ENCODE measurements at places on chromosomes 12 and 14. TPM values are rescaled to one million over a fixed set of nuclear protein-coding genes. Genes with fewer than 3 reads are reported as not detected.
A peak's percentile ranks its signal among the peaks of the same experiment; 100 is the strongest.

The CLEC4E gene
- total RNA-seq, result 16.8 TPM

The TMEM253 gene
- 0.67 TPM for total RNA-seq

The NANOG gene
- total RNA-seq, result not detected

The GPRC5D gene
- not detected for total RNA-seq

The KRT79 gene
- 5.4 TPM for total RNA-seq

DNA sequence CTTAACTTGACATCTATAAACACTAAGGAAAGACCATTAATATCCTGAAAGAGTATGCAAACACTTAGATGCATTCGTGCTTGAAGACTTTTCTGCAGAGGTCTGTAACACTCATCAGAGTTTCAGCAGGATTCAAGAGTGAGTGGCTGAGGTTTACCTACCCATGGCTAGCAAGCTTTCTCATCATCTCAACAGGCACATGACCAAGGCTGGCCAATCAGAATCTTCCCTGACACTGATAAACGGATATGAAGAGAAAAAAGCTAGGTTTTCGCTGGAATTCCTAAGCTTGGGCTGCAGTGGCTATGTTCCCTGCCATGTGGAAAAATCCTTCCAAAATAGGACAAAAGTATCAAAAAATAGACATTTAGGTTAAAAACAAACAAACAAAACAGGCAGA lies 162.1 kb upstream of the USP15 start:
- no peak for DNase-seq

DNA sequence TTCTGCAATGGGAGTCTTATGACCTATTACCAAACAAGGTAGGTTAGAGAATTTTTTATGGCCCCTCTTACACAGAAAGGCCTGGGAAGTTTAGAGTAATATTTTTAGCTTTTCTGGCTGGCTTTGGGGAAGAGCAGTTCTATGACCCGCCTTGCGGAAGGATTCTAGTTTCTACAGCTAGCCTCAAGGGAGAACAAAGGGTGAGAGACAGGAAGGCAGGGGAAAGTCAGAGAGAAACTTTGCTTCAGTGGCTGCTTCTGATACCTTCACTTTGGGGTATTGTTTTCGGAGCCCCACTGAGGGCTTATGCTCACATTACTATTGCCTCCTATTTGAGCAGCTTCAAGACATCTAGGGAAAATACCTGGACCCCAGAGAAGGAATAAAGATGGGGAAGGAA lies 80.7 kb upstream of the NUDT4 start:
- DNase-seq, result no peak

DNA sequence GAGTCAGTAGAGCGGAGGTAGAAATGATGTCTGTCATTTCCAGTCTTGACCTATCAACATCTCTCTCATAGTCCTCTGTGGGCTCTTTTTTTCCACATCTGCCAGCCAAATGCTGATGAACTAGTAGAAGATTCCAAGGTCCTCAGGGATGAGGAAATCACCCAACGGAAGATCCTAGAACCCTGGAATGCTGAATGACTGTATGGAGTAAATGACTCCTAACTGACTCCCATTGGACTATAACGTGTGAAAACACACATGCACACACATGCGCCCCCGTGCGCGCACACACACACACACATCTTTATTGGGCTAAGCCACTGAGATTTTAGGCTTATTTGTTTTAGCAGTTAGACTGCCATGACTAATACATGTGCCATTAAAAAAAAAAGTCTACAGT lies 159.2 kb downstream of the MYRFL start:
- DNase-seq, result no peak

DNA sequence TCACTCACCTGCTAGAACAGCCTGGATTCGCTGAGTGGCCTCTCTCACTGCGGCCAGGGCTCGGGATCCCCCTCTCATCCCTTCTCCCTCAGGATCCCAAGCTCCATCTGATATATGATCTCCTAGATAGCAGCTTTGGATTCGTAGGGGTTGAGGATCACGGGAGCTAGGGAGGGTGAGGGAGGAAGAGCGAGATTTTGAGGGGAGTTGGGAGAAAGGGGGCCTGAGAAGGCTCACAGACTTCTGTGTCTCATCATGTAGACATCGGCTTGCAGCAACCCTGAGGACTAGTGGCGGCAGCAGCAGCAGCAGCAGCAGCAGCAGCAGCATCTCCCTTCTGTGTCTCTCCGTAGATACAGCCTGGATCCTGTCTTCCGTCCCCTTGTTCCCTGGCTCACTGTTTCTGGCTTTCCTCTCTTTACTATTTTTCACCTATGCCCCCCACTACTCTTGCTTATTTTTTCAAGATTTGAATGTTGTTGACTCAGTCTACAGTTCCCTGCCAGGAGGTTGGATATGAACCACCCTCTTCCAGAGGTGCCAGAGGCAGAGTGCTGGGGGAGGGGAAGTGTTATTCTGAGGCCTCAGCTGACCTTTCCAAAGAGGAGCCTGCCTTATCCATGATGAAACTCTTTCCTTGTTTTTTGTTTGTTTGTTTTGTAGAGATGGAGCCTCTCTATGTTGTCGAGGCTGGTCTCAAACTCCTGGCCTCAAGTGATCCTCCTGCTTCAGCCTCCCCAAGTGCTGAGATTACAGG lies at the start of gene CIROP:
Gene CIROP (minus strand): TSS at position 399 of the 757 bp plus-strand sequence. CDS start 69 bp downstream, at position 330.
- DNase-seq, result no peak

GRCh38 chr12:12624498-12624992 lies 12.9 kb downstream of the CREBL2 start:
- DNase-seq, result no peak

GRCh38 chr12:61797266-61797665 lies 462.9 kb upstream of the USP15 start:
- DNase-seq, result no peak

DNA sequence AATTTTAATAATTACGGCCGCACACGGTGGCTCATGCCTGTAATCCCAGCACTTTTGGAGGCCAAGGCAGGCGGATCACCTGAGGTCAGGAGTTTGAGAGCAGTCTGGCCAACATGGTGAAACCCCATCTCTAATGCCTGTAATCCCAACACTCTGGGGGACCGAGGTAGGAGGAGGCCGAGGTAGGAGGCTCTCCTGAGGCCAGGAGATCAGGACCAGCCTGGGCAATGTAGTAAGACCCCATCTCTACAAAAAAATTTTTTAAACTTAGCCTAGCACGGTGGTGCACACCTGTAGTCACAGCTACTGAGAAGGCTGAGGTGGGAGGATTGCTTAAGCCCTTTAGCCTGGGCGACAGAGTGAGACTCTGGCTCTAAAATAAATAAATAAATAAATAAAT lies 5.6 kb upstream of the CFAP73 start:
- no peak for DNase-seq

DNA sequence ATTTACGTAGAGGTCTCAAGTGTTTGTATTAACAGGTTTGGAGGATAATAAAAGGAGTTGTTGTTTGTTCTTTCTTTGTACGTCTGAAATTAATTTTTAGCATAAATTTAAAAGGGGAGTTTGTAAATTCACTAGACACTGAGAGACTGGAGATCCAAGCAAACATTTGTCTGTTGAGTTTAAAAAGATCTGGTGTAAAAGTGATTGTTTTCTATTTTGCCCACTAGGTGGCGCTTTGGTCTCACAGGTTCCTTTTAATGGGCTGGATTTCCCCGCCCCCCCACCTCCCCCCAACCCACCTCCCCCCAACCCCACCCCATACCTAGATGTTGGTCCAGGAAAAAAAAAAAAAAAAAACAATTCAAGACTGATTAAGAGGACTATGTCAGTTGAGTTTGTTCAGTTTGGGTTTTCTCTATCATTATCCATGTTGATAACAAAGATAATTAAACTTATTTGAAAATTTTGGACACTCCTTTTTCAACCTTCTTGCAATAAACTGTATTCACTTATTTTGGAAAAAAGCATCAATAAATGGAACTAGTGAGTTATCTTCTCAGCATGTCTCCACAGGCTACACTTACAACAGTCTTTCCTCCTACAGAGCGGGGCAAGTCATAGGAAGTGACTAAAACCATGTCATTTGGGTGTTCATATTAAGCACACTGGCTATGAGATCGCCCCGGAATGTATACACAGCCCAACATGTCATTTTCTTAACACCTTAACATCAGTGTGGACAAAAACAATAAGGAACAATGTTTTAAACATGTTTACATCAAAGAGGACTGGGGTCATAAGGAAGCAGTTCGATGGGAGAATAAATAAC lies 841.1 kb downstream of the NRXN3 start:
- DNase-seq, result no peak

GRCh38 chr14:23449314-23449713 lies 13.9 kb upstream of the MYH7 start:
- no peak for DNase-seq

DNA sequence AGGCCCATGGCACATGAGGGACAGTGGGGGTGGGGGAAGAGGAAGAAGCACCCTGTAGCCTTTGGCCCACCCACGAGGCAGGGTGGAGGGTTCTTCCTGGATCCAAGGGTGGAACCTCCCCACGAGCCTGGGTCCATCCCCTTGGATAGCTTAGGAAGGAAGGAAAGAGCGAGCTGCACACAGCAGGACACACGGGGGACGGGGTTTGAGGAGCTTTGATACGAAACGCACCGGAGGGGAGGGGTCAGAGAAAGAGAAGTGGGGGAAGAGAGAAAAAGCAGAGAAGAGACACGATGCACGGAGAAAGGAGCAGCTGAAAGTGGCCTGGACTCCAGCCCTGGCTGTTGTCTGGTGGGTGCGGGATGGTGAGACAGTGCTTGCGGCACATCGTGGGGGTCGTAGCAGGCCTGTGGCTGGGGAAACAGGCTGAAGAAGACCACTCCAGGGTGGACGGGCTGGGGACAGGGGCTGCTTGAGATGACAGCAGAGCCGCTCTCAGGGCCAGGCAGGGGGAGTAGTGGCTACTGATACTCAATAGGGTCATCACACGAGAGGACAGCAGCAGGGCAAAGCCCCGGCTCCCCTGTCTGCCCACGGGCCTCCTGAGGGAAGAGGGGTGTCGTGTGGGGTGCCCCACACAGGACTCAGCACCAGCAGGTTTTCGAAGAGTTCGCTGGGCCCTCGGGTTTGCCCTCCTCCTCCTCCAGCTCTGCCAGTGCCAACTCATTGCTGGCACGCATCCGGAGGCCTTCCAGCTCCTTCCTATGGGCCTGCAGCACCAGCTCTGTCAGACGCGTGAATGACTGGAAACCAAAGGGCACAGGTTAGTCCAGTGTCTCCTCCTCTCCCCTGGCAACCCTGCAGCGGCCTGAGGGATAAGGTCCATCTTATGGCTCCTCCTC lies 5.4 kb upstream of the GPX2 start:
- no peak for DNase-seq

GRCh38 chr14:32110548-32110896 lies 33.4 kb downstream of the ARHGAP5 start:
- DNase-seq, result no peak

GRCh38 chr12:132251741-132252490 lies 77.5 kb downstream of the GALNT9 start:
- no peak for DNase-seq

- DNase-seq, result no peak
These were observed at the start of gene CLECL1 for GRCh38 chr12:9732921-9733461. Gene CLECL1, minus strand, starts transcription at chr12:9733097.

- DNase-seq, result no peak
These were observed 459.5 kb downstream of the RMST start for GRCh38 chr12:97921979-97922722.

GRCh38 chr14:104438166-104438887 lies 141.2 kb upstream of the C14orf180 start:
- peak; percentile 54 for DNase-seq

DNA sequence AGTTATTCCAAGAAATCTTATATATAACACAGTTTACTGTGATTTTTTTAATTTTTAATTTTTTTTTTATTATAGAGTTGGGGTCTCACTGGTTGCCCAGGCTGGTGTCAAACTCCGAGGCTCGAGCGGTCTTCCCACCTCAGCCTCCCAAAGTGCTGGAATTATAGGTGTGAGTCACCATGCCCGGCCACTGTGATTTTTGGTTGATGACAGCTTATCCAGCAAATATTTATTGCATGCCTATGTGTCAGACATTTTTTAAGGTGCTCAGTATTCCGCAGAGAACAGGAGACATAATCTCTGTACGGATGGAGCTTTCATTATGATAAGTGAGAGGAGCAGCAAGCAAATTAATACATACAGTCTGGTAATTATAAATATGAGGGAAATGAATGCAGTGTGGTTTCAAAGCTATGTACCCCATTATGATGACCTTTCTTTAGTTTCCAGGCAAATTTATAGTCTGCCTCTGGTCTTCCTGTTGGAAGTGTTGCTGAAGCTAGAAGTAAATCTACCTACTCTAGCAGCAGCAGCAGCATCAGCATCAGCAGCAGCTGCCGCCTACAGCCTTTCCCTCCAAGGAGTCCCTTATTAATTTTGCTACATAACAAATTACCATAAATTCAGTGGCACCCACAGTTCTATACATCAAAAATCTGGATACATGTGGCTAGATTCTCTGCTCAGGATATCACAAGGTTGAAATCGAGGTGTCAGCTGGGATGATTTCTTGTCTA lies 32.3 kb downstream of the FRS2 start:
- no peak for DNase-seq

DNA sequence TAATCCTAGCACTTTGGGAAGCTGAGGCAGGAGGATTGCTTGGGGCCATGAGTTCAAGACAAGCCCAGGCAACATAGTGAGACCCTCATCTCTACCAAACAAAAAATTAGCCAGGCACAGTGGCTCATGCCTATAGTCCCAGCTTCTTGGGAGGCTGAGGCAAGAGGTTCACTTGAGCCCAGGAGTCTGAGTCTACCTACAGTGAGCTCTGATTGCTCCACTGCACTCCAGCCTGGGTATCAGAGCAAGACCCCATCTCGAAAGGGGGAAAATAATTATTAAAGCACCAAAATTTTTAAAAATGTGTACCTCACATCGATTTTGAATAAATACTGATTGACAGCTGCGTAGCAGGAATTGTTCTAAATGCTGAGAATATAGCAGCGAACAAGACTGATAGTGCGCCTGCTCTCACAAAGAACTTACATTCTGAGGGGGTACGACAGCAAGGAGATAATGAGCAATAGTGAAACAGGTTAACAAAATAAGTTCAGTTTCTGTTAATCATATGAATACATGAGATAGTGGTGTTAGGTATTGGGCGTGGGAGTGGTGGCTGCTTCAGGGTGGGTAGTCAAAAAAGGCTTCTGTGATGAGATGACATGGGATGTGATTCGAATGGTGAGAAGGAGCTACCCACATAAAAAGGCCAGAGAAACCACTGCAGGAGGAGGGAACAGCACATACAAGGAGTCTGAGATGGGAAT lies 19.6 kb downstream of the HCFC2 start:
- DNase-seq, result no peak
